ENCODE measurements at places on chromosomes 4 and X. TPM values are rescaled to one million over a fixed set of nuclear protein-coding genes. Genes with fewer than 3 reads are reported as not detected.

CCNG2 gene
- 45.0 TPM for polyA plus RNA-seq

GRPR gene
- 0.10 TPM for polyA plus RNA-seq

TBX22 gene
- polyA plus RNA-seq, result not detected

CHST7 gene
- polyA plus RNA-seq, result 35.0 TPM

ASB5 gene
- not detected for polyA plus RNA-seq

DNA sequence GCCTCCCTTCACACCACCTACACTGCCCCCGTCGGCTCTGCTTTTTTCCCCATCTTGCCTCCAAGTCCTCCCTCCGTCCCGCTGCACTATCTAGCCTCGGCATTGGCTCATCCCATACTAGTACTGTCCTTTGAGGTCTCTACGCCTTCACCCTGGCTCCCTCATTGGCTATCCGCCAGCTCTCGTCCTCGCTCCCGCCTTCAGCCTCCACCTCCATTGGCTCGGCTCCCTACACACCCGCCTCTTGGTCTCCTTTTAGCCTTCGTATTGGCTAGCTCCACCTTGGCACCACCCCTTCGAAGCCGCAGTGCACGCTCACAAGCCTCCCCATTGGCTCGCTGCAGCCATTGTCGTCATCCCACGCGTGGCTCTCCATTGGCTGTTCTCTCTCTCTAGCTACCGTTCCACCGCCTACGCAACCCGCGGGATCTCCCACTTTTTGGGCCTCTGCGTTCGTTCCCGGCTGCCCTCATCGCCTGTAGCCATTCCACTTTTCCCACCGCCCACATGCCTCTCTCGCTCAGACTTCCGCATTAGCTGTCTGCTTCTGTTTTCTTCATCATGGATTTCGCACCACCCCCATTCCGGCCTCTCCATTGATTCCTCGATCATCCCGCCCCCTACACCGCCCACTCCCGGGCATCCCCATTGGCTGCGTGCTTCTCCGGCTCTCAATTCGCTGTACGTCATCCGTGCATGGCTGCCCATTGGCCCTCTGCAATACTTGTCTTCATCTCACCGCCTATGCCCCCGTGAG, 405 bp upstream of the PPP1R3F start:
- DNase-seq, result peak; percentile 95
- no peaks in the 10 kb centered on the region for H3K27me3 ChIP-seq
- peaks cover 70% of the 10 kb centered on the region for H3K4me1 ChIP-seq
- no peaks in the 10 kb centered on the region for H3K36me3 ChIP-seq

- H3K27ac ChIP-seq, result no peak overlapping the region
- no peaks in the 10 kb centered on the region for H3K4me1 ChIP-seq
- no peaks in the 10 kb centered on the region for H3K27me3 ChIP-seq
Observed at GRCh38 chr4:25095837-25096236, 64.4 kb downstream of the SEPSECS start.

GRCh38 chrX:47628982-47629381, 748 bp downstream of the CFP start:
- no peak overlapping the region for H3K27ac ChIP-seq
- DNase-seq, result peak; percentile 45
- no peaks in the 10 kb centered on the region for H3K36me3 ChIP-seq
- H3K4me1 ChIP-seq, result peaks cover 19% of the 10 kb centered on the region
- H3K27me3 ChIP-seq, result no peaks in the 10 kb centered on the region

GRCh38 chr4:35604724-35605123, 639.6 kb downstream of the ARAP2 start:
- H3K27ac ChIP-seq, result no peak overlapping the region
- no peak for DNase-seq
- no peak overlapping the region for H3K4me3 ChIP-seq
- no peaks in the 10 kb centered on the region for H3K4me1 ChIP-seq

GRCh38 chrX:31124536-31124935, 52.7 kb upstream of the FTHL17 start:
- H3K27me3 ChIP-seq, result no peaks in the 10 kb centered on the region
- H3K27ac ChIP-seq, result no peak overlapping the region
- no peak overlapping the region for H3K4me3 ChIP-seq

GRCh38 chr4:82499738-82500434, 61.9 kb downstream of the TMEM150C start:
- H3K4me3 ChIP-seq, result no peak overlapping the region
- H3K4me1 ChIP-seq, result no peaks in the 10 kb centered on the region
- H3K36me3 ChIP-seq, result no peaks in the 10 kb centered on the region
- no peak for DNase-seq
- H3K27ac ChIP-seq, result no peak overlapping the region

Measured in CD4-positive, CD25-positive, alpha-beta regulatory T cell (primary cell).